ENCODE measurements at places on chromosomes 12 and 14. TPM values are rescaled to one million over a fixed set of nuclear protein-coding genes. Genes with fewer than 3 reads are reported as not detected.

The CLEC4D gene
- total RNA-seq, result 0.50 TPM

- DNase-seq, result no peak
These were observed 27.4 kb downstream of the RAB21 start for GRCh38 chr12:71782017-71782416.

The IAPP gene
- not detected for total RNA-seq

GRCh38 chr14:68616221-68616902 is 176.5 kb downstream of the ZFP36L1 start:
- DNase-seq, result no peak

- DNase-seq, result no peak
These were observed 10.8 kb upstream of the USP15 start for GRCh38 chr12:62249419-62249818.

The CLEC7A gene
- total RNA-seq, result 0.99 TPM

The FGF6 gene
- total RNA-seq, result not detected

DNA sequence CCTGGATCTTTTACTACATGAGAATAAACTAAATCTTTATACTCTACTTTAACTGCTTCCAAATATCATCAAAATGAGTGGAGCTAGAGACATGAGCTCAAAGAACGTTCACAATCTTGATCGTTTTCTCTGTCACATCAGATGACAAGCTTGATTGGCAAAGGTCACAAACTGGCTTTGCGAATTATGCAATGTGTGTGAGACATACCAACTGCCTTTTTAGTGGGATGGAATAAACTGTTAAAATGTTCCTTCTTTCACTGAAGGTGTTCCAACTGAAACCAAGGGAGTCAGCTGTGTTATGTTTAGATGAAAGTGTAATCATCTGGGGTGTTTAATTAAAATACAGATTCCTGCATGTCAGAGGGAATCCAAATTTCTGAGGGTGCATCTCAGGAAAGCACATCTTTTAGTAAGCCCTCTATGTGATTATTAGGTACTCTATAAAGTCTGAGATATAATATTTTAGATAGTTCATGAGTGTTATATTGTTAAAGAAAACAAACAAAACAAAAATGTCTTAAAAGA is 21.9 kb downstream of the KITLG start:
- DNase-seq, result no peak

The CCDC177 gene
- total RNA-seq, result not detected

DNA sequence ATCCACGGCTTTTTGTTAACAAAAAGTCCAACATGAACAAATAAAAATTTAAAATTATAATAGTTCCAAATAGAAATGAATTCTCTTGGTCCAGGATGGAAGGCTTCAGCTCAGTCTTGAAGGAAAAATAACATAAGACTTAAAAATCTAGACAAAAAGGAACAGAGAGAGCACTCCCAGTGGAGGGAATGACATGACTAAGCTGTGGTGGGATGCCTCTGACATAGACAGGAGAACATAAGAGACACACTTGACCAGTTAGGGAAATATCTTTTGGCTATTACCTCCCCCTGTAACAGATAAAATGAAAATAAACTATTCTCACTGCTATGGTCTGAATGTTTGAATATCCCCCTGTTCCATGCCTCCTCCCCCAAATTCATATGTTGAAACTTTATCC is 106.8 kb downstream of the BBS10 start:
- no peak for DNase-seq

GRCh38 chr12:17928708-17929366 is 161.2 kb downstream of the RERGL start:
- DNase-seq, result no peak

The VWF gene
- 224 TPM for total RNA-seq

- DNase-seq, result no peak
These were observed 34.1 kb downstream of the LTBP2 start for GRCh38 chr14:74577948-74578275.

DNA sequence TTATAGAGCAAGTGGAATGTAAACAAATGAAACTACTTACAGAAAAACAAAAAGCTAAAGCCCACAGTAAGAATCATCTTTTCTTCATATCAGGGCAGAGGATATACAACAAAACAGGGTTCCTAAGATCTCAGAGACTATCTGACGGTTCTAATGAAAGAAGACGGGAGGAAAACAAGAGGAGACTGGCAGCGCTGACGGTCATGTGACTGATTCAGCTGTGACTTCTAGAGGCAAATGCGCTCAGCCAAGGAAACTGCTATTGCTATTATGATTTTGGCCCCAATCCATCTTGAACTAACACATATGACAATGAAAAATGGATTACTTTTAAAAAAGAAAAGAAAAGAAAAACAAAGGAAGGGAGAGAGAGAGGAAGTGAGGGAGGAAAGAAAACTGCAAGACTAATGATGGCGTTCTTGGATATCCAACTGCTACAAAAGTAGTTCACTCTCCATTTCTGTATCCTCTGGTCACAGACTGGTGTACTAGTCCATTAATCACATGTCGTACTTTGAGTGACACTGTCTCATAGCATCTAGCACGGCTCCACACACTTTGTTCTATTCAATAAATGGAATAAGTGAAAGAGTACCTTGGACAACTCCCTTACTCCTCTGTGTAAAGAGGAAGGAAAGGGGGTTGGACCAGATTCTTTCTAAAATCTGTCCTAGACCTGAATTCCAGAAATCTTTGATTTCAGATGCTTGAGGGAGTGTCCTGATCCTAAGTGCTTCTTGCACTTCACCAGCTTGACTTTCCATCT is 119.3 kb downstream of the DAD1 start:
- no peak for DNase-seq

GRCh38 chr14:97039717-97040363 is 242.7 kb downstream of the VRK1 start:
- DNase-seq, result no peak

The METTL17 gene
- 42.9 TPM for total RNA-seq

DNA sequence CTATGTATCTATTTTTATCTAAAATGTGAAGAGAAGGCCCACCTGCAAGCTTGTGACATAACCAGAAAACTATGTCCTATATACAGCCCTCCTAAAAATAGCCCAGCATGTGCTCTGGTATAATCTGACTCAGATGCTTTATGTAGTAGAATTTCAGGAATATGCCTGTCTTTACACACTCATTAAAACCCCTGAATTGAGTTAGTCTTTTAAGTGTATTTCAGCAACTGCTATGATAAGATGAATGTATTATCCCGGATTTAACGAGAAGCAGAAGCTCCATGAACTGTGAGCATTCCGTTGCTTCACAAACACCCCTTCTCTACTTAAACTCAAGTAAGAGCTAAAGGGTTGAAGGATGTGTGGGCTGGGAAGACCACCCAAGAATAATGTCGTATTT is 89.9 kb upstream of the PRICKLE1 start:
- no peak for DNase-seq

GRCh38 chr14:95045106-95045701 is 112.1 kb downstream of the DICER1 start:
- no peak for DNase-seq

The ABHD4 gene
- 23.3 TPM for total RNA-seq

DNA sequence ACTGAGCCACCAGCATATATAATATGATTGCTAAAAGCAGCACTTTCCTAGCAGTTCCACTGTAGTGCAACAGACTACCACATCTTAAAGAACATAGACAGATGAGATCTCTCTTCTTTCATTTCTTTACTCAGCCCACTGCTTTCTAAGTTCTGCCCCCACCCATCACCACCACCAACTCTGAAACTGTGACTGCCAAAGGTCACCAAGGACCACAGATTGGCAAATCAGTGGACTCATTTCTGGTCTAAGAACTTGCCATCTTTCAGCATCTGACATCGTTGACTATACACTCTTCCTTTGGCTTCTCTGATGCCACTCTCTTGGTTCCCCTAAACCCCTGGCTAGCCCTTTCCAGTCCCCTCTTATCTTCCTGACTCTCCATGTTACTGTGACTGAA is 38.4 kb downstream of the IFNG start:
- DNase-seq, result no peak

The RTL1 gene
- not detected for total RNA-seq

DNA sequence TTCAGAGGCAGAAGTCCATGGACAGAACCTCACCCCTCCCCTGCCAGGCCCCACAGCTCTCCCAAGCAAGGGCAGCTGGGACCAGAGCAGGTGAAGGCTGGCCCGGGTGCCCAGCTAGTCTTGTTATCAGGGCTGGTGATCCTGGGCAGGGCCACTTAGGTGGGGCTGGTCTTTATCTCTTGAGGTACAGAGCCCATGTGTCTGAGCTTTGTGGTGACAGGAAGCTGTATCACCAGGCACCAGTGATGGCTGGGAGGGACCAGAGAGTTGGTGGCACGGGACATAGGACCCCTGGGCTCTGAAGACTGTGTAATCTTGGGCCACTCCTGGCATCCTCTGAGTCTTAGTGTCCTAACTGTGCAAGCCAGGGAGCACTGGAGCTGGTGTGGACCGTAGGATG is 12.8 kb upstream of the HPD start:
- DNase-seq, result no peak

DNA sequence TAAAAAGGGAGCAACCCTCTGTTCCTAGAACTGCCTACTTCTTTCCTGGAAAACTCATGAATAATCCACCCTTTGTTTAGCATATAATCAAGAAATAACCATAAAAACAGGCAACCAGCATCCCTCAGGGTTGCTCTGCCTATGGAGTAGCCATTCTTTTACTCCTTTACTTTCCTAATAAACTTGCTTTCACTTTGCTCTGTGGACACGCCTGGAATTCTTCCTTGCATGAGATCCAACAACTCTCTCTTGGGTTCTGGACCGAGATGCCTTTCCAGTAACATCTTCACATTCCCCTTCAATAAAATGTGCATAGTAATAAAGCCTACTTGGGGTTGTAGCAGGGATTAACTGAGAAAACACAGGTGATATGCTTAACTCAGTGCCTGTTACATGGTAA is 286.4 kb upstream of the AMIGO2 start:
- DNase-seq, result no peak

All from heart left ventricle (tissue), 16 donors.